ENCODE measurements at places on chromosomes 2 and 18.

GRCh38 chr2:70673041-70673647 lies 94.9 kb downstream of the ADD2 start:
- H3K4me1 ChIP-seq: no peaks in the 10 kb centered on the region
- no peaks in the 10 kb centered on the region for H3K27me3 ChIP-seq
- no peak for DNase-seq
- no peak overlapping the region for H3K4me3 ChIP-seq

DNA sequence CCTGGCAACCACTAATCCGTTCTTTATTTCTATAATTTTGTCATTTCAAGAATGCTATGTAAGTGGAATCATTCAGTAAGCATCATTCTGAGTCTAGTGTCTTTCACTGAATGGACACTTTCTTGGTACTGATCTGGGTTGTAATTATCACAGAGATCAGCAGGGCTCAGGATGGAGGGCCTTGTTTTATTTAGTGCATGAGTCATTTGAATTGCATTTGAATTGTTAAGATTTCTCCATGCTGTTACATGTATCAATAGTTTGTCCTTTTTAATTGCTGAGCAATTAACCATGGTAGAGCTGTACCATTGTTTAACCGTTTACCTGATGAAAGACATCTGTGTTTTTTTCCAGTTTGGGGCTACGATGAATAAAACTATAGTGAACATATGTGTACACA lies 256.4 kb downstream of the THSD7B start:
- no peaks in the 10 kb centered on the region for H3K36me3 ChIP-seq
- H3K4me3 ChIP-seq: no peak overlapping the region
- H3K4me1 ChIP-seq: no peaks in the 10 kb centered on the region
- no peak overlapping the region for H3K27ac ChIP-seq

DNA sequence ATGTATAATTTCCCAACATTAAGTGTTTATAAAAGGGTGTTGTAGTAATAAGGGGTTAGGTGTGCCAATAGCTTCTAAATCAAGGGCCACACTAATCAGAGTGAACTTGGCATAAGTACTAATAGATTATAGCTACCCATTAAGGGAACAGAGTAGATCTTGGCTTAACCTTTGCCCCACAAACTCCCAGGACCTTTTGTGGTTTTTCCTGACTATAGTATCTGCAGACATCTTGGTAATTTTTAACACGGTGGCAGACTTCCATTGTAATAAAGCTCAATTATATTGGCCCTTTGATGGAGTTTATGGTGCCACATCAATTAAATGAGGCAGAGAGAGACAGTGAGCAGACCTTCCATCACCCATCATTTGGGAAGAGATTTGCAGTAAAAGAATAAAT lies 358.5 kb upstream of the HNRNPA3 start:
- H3K27ac ChIP-seq: no peak overlapping the region
- H3K4me3 ChIP-seq: no peak overlapping the region
- peaks cover 12% of the 10 kb centered on the region for H3K4me1 ChIP-seq
- DNase-seq: no peak
- H3K27me3 ChIP-seq: no peaks in the 10 kb centered on the region

DNA sequence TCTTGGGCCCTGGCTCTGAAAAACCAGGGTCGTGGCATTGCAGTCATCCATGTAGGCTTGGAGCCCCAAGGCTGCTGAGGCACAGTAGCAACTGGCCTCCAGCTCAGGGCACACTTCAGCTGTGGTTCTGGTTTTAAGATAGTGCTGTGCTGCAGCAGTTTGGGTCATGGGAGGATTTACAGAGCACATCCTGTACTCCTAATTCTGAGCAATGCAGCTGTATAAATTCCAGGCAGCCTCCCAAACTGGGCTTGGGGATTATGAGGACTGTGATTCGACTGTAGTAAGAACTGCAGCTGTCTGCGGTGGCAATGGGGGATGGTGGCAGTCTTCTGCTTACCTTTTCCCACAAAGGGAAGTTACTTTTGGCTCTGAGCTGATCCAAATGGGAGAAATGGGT lies 536.3 kb upstream of the GCFC2 start:
- no peak overlapping the region for H3K4me3 ChIP-seq
- H3K27me3 ChIP-seq: no peaks in the 10 kb centered on the region
- no peaks in the 10 kb centered on the region for H3K36me3 ChIP-seq

GRCh38 chr2:202122980-202123720 lies 50.1 kb downstream of the KIAA2012 start:
- H3K27me3 ChIP-seq: no peaks in the 10 kb centered on the region
- H3K27ac ChIP-seq: no peak overlapping the region
- no peak for DNase-seq

Data from CD4-positive, alpha-beta T cell (primary cell).